ENCODE measurements at places on chromosomes 7 and 10.

DNA sequence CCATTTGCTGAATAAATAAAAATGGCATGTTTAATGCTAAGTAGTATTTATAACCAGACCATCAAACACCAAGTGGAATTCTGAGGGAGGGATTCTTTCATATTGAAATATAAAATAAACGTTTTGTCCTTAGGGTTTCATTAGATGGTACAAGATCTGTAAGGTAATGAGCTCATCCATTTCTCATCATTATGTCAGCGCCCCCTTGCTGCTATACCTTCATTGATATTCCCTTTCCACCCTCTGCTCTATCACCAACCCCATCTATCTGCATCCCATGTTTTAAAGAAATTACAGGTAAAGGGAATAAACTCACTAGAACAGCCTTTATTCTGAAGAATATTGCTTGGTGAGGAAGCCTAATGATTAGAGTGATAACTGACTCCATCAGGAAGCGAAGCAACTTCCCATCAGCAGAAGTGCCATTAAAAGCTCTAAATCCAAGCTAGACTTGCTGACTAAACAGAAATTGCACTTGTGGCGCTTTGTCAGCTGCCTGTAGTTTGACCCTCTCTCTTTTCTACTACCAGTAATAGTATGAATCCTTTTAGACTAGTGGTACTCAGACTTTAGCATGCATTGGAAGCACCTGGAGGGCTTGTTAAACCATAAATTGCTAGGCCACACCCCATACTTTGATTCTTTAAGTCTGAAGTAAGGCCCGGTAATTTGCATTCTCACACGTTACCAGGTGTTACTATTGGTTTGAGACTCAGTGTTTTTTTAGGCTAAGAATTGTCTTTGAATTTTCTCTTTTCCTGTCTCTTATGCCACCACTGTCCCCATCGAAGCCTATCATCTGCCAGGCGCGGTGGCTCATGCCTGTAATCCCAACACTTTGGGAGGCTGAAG is 27.5 kb downstream of the ADD3 start:
- no peak for DNase-seq

DNA sequence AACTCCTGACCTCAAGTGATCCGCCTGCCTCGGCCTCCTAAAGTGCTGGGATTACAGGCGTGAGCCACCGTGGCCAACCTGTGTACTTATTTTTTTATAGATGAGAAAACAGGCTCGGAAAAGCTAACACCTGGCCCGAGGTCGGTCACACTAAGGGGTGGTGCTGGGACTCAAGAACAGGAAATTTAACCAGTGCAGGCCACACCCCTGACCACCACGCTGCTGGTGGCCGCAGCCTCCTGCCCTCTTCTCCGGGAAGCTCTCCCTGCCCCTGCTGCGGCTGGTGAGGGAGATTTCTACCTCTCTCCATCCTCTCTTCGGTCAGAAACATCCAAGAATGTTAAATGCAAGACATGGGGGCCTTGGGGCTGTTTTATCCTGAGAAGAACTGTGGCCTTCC is 63.2 kb downstream of the TNRC18 start:
- DNase-seq: no peak

DNA sequence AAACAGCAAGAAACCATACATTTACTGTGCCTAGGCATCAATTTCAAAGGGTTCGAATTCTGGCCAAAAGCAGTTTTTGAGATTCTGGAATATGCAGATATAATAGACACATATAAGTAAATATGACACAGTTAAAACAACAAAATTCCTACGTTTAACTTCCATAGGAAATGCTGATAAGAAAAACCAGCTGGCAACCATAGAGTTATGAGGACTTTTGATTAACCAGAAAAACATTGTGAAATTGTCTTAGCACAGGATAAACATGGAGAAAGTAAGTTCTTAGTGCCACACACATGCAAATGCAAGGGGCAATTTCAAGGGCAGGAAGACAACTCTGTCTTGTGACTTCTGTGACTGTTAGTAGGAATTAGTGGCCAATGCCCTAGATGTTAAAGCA is 702.1 kb downstream of the TNS3 start:
- no peak for DNase-seq

GRCh38 chr10:126798649-126799048 is 106.6 kb upstream of the DOCK1 start:
- DNase-seq: no peak

- DNase-seq: no peak
These were observed 600.6 kb downstream of the LRMDA start for GRCh38 chr10:76031769-76032699.

GRCh38 chr7:68439897-68440296 is 1158.4 kb upstream of the AUTS2 start:
- DNase-seq: no peak

DNA sequence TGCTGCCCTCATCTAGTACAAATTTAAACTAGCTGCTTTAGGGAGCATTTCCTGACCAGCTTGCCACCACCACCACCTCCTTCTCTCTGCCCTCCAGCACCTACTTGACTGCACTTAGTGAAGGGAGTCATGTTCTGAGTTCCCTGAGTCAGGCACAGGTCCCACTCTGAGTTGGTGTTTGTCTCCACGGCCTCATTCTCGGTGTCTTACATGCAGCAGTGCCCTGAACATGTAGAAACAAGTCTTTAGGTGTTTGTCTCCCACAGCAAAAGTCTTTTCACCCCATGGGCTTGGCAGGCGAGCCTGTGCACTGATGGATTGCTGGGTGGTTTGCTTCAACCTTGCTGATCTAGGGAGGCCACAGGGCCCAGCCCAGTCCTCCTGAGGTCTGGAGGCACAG is 16.9 kb downstream of the TSPAN14 start:
- no peak for DNase-seq

GRCh38 chr10:78875932-78876331 is 192.8 kb upstream of the ZMIZ1 start:
- no peak for DNase-seq

DNA sequence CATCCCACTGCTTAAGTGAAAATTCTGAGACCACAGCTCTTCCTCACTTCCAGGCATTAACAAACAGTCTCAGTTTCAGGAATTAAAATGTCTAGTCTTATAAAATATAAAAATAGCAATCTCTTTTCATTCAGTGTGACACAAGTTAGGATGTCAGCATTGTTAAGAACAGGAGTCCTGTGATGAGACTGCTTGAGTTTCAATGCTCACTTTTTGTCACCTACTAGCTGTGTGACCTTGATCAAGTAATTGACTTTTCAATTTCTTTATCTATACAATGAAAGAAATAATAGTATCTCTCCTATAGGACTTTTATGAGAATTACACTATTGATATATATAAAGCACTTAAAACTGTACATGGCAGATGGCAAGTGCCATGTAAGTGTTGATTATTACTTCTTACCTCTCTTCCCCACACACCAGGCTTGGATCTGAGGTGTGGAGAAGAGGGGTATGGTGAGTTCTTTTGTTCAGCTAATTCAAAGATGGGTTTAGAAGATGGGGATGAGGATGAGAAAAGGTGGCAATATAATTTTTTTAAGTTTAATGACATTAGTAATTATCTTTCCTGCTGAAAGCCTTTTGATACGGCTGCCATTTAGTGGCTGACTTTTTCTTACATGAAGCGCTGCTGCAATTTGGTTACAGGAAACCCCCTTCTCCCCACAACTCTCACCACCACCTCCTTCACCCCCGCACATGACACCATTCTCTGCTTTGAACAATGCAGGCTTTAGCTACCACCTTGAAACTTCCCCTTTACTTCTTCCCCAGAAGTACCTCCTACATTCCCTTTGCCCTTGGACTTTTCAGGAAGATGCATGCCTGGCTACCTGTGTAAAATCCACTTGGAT is 20.8 kb upstream of the HYAL4 start:
- DNase-seq: no peak

DNA sequence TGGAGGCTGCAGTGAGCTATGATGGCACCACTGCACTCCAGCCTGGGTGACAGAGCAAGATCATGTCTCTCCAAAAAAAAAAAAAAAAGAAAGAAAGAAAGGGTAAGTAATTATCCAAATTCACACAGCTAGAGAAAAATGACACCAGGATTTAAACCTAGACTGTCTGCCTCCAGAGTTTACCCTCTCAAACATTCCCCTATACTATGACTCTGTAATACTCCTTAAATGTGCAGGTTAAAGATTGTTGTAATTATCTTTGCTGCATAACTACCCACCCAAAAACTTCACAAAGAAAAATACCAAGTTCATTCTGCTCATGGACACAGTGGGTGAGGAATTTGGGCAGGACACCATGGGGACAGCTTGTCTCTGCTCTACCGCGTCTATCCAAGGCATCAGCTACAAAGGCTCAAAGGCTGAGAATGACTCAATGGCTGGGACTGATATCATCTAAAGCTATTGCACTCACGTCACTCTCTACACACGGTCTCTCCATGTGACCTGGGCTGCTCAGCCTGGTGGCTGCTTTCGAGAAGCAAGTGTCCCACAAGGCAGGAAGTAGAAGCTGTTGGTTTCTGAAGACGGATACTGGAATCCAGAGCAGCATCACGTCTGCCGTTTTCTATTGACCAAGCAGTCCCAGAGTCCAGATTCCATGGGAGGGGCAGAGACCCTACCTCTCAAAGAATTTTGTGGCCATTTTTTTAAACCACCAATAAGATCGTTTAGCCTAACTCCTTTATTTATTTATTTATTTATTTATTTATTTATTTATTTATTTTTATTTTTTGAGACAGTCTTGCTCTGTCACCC is 185.7 kb upstream of the AUTS2 start:
- no peak for DNase-seq

DNA sequence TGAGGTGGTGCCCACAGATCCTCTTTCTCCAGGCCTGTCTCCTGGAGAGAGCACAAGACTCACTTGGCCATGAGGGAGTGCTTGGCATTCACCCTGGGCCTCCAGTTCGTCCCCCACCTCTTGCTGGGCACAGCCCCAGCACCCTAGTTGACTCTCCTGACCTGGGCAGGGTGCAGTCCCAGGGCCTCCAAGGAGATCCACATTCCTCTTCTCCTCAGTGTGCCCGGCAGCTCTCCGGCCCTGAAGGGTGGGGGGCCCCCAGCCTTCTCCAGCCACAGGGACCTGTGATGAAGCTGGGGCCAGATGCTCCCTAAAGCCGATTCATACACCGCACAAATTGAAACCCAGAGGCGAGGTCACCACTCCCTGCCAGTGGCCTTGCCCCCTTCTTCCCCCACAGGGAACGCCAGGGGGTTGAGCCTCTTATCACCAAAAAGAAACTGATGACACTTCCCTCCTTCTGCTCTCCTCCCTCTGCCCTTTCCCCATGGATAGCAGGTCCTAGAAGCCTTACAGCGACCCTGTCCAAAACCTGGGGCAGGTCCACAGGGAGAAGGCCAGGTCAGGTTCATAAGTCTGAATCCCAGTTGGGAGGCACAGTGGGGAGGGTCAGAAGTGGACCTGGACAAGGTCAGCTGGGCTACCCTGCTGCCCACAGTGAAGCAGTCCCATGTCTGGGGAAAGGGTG is 3.1 kb downstream of the EN2 start:
- DNase-seq: no peak

DNA sequence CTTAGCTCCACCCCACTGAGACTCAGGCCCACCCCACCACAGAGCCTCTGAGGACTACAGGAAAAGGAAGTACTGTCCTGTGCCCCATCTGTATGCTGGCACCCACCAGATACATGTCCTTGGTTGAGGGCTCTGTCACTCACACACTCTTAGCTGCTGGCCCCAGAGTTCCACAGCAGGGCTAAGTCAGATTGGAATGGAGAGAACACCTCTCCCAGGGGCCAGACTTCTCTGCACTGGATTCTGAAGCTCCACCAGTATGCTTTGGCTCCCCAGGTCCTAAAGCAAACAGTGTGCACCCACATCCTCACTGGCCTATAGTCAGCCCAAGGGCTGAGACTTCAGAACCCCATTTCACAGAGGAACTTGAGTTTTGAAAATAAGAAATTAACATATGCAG is 103.2 kb upstream of the PPP2R2D start:
- DNase-seq: no peak

GRCh38 chr10:5576780-5577624 is 52.2 kb downstream of the CALML3 start:
- DNase-seq: no peak

DNA sequence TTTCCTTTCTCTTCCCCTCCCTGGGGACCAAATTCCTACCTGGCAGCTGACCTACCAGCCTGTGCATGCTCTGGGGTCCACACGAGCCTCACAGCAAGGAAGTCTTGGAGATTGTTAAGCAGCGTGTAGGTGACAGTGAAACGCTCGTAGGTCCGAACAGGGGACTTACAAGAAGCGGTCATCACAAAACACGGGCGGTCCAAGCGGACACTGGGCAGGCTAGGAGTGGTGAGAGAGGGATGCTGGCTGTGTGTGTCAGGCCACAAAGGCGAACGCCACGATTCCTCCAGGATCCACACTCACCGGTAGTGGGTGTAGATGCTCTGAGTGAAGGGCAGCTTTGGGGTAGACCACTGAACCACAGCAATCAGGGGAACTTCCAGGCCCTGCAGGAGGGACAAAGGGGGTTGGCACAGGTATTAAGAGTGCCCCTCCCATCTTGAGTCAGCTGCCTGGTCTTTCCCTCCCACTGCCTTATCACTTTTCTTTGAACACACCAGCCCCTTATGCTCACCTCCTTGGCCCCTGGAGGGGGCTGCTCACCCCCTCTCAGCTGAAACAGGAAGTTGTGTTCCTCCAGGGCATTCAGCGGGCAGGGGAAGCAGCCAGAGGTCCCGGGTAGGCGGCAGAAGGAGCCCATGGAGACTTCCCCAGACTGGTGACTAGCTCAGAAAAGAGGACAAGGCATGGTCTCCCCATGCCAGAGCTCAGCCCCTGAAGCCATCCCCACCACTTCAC is 2.0 kb downstream of the TRAPPC14 start:
- no peak for DNase-seq

- no peak for DNase-seq
These were observed 34.1 kb upstream of the MKI67 start for GRCh38 chr10:128160297-128160711.

DNA sequence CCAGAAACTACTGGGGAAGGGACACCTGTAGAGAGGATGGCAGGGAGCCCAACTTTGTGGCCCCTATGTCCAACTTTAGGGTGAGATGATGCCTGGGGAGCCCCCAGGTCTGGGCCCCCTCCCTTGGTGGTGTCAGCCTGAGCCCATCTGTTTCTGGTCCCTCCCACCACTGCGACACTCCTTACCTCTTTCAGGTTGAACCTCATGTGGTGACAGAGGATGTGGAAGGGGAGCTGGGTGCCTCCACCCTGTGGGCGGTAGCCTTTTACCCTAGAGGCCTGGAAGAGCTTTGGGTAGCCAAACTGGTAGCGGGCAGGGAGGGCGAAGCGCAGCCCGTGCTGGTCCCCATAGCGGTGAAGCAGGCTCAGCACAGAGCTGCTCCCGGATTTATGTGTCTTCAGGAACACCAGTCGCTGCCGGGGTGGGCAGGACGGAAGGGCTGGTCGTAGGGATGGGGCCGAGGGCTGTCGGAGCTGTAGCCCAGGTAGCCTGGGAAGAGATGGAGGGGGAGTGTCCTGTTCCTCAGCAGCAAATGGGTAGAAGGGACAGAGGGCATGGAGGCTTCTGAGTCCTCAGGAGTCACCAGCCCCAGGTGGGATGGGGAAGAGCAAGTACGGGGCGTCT is 2.0 kb downstream of the GAL3ST4 start:
- no peak for DNase-seq

DNA sequence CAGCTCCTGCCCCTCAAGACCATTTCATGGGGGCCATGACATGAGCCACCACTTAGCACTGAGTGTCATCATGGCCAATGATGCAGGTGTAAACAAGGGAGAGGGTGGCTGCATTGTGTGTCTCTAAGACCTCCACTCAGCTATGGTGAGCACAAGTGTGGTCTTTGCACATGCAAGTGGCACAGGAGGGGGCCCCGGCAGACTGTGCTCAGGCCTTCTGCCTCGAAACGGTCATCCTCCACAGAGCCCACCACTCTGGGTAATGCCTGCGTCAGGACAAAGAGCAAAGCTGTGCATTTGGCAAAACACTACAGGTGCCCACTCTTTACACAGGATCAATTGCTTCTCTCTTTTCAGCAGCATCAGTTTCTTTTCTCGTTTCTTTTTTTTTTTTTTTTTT is 125.5 kb downstream of the SH3PXD2A start:
- DNase-seq: no peak

All from NCI-H2081 treated with DMSO at 0.1 percent for 48 hours (cell line).